ENCODE measurements at places on chromosomes 2 and 18.

DNA sequence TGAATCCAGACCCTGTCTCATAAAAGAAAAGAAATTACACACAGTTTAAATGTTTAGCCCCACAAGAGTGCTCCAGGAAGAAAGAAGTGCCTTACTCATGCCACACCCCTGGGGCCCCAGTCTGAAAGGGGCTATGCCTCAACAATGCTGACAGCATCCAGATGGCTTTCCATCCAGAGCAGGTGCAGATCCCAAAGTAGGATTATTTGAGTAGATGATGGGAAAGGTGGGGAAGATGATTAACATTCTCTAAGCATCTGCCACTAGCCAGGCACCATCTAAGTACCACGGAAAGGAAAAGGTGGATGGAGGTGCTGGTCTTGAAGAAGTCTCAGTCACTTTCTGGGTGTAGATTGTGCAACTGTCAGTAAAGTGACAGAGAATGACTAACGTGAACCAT lies 16.3 kb downstream of the DPYSL5 start:
- DNase-seq, result no peak

GRCh38 chr2:200186002-200186401 lies 120.5 kb upstream of the SPATS2L start:
- no peak for DNase-seq

GRCh38 chr2:186129767-186130581 lies 356.1 kb upstream of the ZC3H15 start:
- no peak for DNase-seq

DNA sequence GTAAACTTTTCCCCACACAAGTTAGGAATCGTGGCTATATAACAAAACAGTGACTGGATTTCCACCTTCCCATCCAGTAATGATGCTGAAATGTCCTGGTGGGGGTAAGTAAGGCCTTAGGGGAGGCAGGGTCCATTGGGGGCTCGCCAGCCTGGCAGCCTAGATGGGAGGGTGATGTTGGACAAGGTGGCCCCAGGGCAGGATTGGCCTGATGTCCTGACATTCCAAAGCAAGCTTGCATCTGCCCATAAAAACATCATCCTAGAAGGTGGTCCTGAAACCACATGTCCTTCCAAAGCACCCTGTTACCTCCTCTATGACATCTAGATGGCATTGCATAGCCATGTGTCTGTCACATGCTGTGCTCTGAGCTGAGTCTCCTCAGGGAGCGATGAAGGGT lies 54.1 kb upstream of the RAB6C start:
- no peak for DNase-seq

GRCh38 chr18:52652391-52652790 lies 312.4 kb downstream of the DCC start:
- DNase-seq, result no peak

Measured in substantia nigra (tissue), 51 donors.